ENCODE measurements at places on chromosomes 11 and 22.

DNA sequence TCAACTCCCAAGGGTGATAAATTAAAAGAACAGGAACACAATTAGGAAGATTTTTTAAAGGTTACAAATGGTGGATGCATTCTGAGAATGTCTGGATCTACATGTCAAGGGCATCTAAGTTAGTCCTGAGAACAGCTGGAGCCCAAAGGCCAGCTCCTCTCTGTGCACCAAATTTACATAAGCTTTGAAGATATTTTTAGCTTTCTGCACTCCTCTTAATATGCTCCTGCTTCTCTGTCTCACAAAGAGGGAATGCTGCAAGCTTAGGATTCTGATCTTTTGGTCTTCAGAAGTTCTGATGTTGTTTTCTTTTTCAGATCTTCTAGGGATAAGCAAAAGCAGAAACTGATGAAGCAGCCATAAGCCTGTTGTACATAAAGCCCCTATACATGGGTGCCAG, 309.8 kb upstream of the NCAM1 start:
- no peak for DNase-seq

DNA sequence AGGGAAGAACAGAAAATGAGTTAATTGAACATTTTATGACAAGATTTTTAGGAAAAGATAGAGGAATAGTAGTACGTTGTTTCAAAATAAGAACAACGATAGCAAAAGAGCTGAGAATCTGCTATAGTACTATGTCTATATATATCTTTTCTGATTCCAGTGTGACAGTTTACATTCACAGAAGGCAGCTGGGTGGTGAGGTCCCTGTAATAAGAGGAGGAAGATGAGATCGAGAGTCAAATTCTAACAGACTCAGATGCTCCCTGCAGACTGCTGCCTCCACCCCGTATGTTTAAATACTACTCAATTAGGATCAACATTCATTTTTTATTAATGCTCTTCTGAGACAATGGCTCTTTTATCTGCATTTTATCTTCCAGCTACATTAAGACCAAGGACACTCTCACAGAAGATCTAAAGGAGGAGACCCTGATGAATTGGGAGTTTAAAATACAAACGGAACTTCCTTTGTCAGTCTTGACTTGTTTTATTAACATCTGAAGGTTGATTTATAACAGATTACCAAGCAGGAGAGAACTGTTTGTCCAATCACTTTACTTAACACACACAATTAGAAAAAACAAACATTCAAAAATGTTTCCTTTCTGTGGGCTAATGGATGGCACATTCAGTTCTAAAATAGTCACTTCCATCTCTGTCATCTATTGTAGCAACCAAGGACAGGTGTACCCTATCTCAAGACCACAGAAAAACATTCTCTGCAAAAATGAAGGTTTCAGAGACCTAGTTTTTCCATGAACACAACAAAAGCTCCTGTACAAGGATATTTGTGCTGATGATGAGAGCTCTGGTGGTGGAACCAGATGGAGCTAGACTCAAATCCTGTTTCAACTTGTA, 240.2 kb downstream of the CADM1 start:
- DNase-seq = no peak

- DNase-seq = peak; percentile 53
Observed at GRCh38 chr11:8273287-8273686, 9.6 kb upstream of the LMO1 start.

DNA sequence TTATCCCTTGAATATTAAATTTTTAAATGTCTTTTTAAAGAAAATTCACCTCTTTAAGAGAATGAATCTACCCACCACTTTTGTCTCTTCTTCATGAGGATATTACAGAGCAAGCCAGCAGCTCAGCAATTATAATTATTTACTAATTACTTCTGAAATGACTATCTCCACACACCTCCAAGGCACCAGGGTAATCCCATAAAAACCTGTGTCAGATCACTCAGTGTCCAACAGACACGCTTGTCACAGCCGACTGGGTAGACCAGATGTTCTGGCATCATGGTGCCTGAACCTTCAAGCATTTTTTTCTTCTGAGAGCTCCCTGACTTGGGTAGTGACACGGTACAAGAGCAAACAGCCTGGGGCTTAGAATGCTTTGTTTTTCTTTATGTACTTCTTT, 61.4 kb downstream of the EFCAB6 start:
- DNase-seq = no peak
